ENCODE measurements at places on chromosomes 3 and 15. TPM values are rescaled to one million over a fixed set of nuclear protein-coding genes. Genes with fewer than 3 reads are reported as not detected.

- no peak for DNase-seq
Measured at GRCh38 chr3:138213398-138214085, 26.4 kb downstream of the ARMC8 start.

GRCh38 chr3:53222183-53222901, 33.5 kb downstream of the TKT start:
- no peak for DNase-seq

GRCh38 chr3:53084310-53085001, 38.6 kb upstream of the SFMBT1 start:
- no peak for DNase-seq

DNA sequence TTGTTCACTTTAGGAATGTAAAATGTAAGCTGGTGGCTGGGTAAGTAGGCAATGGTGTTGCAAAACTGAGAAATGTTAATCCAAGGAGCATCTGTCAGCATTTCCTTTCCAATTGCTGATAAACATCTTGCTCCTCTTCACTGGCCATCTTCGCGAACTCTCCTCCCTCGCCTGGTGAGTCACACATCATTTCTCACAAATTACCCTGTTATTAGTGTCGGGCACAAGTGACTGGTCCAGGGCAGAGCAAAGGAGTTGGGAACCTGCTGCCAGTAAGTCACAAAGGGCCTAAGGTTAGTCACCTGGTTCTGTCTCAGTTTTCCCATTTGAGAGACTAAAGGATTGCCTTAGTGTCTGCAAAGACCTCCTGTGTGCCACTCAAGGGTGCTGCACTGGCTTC, 13.0 kb downstream of the CERS3 start:
- DNase-seq: no peak

Gene KPNA1
- 26.4 TPM for total RNA-seq

- DNase-seq: no peak
Measured at GRCh38 chr15:47603026-47603425, 114.3 kb upstream of the SEMA6D start.
